ENCODE measurements at places on chromosomes 4 and X. TPM values are rescaled to one million over a fixed set of nuclear protein-coding genes. Genes with fewer than 3 reads are reported as not detected.

Gene AFM
- not detected for total RNA-seq

Gene CXCL1
- not detected for total RNA-seq

Gene SLC4A4
- total RNA-seq, result 3.4 TPM

Gene SLIT2
- total RNA-seq, result 9.1 TPM

Gene MSL3
- total RNA-seq, result 23.7 TPM

Gene NAP1L2
- total RNA-seq, result 19.0 TPM

Gene ODAPH
- total RNA-seq, result 0.19 TPM

Gene ANOS1
- 6.6 TPM for total RNA-seq

Gene RADX
- total RNA-seq, result 15.8 TPM

Gene HS6ST2
- 3.9 TPM for total RNA-seq
